ENCODE measurements at places on chromosomes 12 and 14.

DNA sequence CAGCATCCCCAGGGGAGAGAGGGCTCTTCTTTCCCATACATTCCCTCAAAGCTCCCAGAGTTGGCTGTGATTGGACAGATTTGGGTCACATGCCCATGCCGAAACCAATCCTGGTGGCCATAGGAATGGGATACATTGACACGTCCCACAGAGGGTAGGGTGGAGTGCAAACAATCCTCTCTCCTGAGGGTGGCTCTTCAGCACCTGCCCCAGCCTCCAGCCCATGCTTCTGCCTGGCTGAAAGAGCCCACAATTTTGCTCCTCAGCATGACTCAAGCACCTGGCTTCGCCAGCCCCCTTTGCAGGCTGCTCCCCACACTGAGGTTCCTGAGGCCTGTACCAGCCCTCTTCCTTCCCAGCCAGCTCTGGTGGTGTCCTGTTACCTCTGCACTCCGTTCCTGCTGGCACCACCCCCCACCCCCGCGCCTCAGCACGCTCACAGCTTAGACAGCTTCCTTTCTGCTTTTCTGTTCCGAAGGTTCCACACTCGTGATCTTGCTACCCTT, 71.7 kb downstream of the CCDC92 start:
- DNase-seq: no peak

- no peak for DNase-seq
These were observed 486.0 kb upstream of the TBX3 start for GRCh38 chr12:115169981-115170380.

DNA sequence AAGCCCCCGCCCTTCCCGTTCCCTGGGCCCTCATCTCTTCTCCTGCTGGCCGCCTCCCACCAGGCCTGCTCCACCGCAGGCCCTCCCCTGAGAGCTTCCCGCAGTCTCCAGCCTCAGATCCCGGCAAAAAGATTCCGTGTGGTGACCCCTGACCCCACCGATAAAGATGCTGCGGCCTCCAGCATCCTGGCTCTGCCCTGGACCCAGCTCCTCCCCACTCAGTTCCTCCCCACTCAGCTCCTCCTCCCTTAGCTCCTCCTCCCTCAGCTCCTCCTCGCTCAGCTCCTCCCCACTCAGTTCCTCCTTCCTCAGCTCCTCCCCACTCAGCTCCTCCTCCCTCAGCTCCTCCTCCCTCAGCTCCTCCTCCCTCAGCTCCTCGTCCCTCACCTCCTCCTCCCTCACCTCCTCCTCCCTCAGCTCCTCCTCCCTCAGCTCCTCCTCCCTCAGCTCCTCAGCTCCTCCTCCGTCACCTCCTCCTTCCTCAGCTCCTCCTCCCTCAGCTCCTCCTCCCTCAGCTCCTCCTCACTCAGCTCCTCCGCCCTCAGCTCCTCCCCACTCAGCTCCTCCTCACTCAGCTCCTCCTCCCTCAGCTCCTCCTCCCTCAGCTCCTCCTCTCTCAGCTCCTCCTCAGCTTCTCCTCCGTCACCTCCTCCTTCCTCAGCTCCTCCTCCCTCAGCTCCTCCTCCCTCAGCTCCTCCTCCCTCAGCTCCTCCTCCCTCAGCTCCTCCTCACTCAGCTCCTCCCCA, 17.0 kb downstream of the NOC4L start:
- no peak for DNase-seq

GRCh38 chr12:80445083-80445793, 1.2 kb downstream of the PTPRQ start:
- DNase-seq: no peak

- DNase-seq: no peak
These were observed 16.1 kb downstream of the KLRF1 start for GRCh38 chr12:9843407-9843806.

DNA sequence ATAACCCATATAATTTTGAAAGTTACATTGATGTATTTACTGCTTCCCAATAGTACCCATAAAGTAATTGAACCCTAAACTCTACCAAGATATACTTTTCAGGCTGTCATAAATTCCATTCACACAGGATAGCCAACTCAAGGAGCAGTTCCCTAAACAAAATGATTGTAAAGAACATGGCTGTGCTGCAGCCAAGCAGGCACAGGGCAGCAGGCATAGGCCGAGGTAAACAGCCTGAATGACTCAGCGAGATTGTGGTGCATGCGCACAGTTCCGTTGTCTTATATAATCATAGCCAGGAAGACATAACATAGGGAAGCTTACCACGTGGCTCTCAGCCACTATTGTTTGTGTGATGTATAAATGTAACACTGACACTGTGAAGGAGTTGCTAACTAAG, 344.9 kb downstream of the FSCB start:
- DNase-seq: no peak

GRCh38 chr12:13530966-13531365, 334.4 kb downstream of the EMP1 start:
- DNase-seq: no peak

DNA sequence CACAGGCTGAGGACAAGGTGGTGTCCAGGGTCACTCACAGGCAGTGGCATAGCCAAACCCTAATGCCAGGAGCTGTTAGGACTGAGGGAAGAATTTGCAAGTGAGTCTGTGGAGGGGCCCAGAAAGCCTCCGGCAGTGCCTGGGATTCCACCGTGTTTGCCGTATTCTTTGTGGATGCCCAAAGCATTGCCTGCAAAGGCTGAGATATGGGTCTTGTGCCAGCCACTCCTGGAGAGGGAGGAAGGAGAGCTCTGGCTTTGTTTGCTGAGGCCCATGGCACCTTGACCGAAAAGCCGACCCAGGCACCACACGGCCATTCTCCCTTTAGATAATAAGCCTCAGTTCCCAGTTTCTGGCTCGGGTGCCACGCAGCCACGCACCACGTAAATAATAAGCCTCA, 35.8 kb upstream of the GALNT9 start:
- DNase-seq: no peak

GRCh38 chr12:59820594-59821011, 224.8 kb downstream of the SLC16A7 start:
- DNase-seq: no peak

- DNase-seq: no peak
These were observed 28.8 kb upstream of the RPH3A start for GRCh38 chr12:112762753-112763152.

DNA sequence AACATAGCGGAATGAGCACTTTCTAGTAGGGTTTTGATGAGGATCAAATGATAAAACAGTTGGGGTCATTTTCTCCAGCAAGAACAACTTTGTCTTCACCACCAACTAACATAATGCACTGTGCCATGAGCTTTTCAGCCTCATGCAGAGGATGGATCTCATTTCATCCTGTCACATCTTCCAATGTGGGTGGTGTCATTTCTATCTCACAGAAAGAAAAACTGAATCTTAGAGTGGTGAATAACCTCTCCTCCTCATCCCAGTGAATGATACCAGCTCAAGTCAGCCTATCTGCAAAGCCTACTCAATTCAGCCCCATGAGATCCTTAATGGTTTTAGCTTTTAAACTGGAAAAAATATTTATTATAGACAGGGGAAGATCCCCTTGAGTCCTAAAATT, 1147.2 kb downstream of the VRK1 start:
- no peak for DNase-seq

- no peak for DNase-seq
These were observed 29.5 kb downstream of the RIMBP2 start for GRCh38 chr12:130686511-130686991.

DNA sequence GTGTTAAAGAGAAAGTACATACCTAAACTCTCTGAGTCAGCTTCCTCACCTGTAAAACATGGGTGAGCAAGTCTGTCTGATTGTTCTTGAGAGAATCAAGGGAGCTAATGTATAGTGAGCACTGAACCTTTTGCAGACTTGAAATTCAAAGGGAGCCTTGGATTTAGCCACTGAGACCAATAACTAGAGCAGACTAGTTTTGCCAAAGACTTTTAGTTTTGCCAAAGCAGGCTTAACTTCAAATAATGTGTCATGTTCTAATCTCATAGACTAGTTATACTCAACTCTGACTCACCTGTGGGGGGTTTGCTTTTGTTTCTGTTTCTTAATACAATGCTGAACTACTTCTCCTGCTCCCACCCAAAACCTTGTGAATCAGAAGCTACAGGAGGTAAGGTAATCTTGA, 123.7 kb downstream of the SLC25A21 start:
- no peak for DNase-seq

- DNase-seq: no peak
These were observed 49.4 kb downstream of the FERMT2 start for GRCh38 chr14:52901357-52901980.
